ENCODE measurements at places on chromosomes 4 and X.
A peak's percentile ranks its signal among the peaks of the same experiment; 100 is the strongest.

DNA sequence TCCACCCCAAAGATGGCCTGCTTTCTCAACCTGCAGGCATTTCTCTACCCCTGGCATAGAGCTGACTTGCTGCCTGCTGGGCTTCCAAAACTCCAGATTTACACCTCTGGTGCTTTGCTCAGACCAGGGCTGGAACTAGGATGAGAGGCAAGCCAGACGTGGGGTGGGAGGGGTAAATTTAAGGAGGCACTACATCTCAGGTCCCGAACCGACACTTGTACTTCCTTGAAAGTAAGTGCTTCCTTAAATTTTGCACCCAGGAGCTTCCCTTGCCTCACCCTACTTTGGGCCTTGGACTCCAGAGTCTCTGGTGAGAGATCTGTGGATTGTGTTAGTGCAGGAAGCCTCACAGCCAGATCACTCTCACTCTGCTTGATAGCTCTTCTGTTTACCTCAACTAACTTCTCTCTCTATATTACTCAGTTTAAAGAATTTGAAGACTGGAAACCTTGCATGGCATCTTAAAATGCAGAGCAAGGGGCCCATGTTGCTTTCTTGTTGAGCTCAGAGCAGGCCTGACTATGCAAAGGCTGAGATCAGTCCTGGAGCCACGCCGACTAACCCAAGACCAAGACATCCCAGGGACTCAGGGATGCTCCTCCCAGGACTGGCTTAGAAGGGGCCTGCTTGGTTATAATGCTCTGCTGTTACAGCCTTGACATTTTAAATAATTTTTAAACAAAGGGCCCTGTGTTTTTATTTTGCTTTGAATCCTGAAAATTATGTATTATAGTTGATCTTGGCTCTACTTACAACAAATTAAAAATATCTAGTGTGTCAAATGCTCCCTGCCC is 145.0 kb upstream of the LEF1 start:
- no peak for DNase-seq

DNA sequence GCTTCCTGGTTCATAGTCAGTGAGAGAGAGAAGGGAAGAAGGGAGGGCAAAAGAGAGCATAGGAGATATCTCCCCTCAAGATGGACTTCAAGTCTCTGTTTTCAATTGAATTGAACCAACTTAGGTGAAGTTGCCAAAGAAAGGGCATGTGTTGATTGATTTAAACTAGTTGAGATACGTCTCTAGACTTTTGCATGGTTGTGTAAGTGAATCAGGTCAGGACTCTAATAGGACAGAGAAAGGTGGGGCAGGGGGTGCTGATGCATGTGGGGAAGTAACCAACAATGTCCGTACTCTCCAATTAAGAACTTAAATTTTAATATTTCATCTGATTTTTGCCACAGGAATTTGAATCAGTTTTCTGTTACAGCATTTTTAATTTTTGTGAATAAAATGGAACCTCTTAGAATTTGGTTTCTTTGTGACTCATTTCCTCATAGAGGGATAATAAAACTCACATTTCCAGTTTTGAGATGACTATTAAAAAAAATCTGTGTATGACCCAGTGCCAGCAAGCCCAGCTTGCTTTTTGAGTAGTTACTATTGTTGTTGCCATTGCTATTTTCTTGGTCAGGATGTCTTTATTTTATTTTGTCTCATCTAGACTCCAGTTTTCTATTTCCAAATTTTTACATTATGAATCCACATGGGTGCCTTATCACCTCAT is 37.3 kb downstream of the SLIT2 start:
- DNase-seq: no peak

- no peak for DNase-seq
These were observed 182.0 kb upstream of the NEIL3 start for GRCh38 chr4:177127658-177128057.

- DNase-seq: no peak
These were observed 40.1 kb downstream of the NOP14 start for GRCh38 chr4:2923141-2923551.

GRCh38 chr4:165096776-165097175 is 15.9 kb downstream of the TMEM192 start:
- DNase-seq: no peak

- DNase-seq: no peak
These were observed 33.8 kb upstream of the SLAIN2 start for GRCh38 chr4:48307528-48307927.

DNA sequence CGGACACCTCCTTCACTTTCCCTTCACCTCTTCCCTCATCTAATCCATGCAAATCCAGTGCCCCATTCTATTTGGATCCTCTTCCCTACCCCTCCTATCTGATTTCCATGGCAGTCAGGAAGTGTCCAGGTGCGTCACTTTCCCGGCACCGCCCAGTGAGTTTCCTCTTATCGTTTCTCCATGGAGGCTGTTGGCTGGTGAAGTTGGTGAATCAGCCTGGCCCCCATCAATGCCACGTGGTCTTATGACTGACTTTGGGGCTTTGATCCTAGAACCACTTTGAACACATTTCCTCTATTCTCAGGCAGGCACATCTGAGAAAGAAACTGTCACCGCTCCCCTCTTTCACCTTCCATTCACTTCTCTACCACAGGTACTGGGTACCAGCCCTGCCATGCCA is 137.8 kb downstream of the CEP135 start:
- no peak for DNase-seq

DNA sequence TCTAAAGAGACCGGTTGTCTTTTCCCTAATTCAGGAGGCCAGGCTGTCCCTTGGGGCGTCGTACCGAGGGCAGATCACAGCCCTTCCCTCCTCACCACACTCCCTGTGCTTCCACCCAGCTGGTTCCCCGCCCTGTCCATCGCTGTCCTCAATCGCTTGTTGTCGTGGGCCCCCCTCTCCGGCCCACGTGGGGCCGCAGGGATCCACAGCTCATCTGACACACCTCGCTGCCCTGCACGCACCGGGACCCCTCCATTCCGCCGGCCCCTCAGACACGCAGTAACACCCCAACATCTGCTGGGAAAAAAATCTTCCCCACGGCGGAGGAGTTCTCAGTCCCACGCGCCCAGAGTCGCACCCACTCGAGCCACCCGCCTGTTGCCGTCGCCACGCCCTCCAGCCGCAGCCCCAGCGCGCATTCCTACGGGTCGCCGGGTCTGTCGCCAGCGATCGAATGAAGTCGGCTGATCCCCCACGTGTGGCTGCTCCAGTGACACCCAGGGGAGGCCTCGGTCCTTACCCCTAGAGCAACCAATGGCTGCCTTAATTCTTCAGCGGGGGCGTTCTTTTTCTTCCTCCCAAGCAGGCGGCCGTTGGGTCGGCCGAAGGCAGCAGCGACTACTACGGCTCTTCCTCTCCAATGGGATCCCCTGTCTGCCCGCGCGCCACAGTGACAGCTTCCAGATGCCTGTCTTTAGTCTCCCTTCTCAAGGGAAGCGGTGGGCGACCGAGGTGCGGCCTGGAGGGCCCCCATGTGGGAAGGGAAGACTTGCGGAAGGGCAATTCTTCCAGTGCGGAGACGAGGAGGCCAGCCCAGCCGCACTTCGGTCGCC is 893 bp upstream of the SEPTIN11 start:
- peak; percentile 68 for DNase-seq
